Thymus (tissue), 14 donors: ENCODE measurements at places on chromosomes 6 and 20. TPM values are rescaled to one million over a fixed set of nuclear protein-coding genes. Genes with fewer than 3 reads are reported as not detected.
A peak's percentile ranks its signal among the peaks of the same experiment; 100 is the strongest.

Gene CHRNA4
- total RNA-seq: under 0.01 TPM

Gene SLC32A1
- not detected for total RNA-seq

GRCh38 chr20:4592316-4593148, 129.2 kb upstream of the PRND start:
- DNase-seq: no peak

Gene CLDN20
- total RNA-seq: not detected

DNA sequence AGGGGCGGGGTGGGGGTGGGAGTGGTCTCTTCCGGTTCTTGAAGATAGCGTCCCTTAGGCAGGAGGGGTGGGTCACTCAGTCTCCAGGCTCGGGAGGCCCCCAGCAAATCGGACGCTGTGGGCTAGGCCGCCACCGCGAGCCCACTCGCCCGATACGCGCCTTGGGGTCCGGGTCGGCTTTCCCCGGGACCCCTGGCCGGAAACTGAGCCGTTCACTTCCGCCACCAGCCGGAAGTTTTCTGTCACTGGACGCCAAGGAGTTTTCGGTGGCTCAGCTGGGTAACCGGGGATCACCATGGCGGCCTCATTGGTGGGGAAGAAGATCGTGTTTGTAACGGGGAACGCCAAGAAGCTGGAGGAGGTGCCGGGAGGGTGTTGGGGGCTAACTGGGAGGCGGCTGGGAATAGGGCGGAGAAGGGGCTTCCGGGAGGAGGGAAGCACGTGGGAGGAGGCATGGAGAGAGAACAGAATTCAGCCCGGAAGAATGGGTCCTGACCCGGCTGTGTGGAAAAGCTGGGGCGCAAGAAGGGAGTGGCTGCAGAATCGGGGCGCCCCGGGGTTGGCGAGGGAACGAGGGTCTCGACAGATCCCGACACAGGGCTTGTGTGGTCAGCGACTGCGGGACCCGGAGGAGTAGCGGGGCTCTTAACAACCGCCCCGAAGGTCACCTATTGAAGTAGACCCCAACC, at the start of gene ITPA:
Gene ITPA (plus strand): TSS at position 242 of the 689 bp plus-strand sequence. CDS start 54 bp downstream, at position 296.
- DNase-seq: peak; percentile 52
